Left ventricle myocardium superior (tissue), 1 donor: ENCODE measurements at places on chromosomes 6 and 20.
A peak's percentile ranks its signal among the peaks of the same experiment; 100 is the strongest.

GRCh38 chr6:29294499-29294914, 7.0 kb upstream of the OR14J1 start:
- no peak for DNase-seq

GRCh38 chr6:37202788-37203491, 33.0 kb downstream of the PIM1 start:
- no peak for DNase-seq

GRCh38 chr6:17469006-17469832, 75.8 kb downstream of the CAP2 start:
- DNase-seq: no peak

DNA sequence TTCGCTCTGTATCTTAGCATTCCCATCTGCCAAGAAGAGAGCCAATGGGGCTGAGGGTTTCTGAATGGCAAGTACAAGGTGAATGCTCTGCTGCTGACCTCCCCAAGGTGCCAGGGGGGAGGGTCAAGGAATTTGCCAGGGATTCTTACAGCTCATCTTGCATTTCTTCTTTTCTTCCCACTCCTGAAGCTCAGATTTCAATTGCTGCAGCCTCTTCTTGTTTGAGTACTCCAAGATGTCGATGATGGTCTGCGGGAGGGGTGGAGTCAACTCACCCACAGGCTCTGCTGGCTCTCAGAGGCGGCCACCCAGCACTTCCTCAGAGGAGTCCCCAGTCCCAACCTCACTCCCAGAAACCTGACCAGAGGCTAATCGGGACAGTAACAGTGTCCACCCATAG, 12.4 kb downstream of the C20orf96 start:
- DNase-seq: no peak

GRCh38 chr6:105833959-105834947, 251.9 kb upstream of the PRDM1 start:
- DNase-seq: no peak

DNA sequence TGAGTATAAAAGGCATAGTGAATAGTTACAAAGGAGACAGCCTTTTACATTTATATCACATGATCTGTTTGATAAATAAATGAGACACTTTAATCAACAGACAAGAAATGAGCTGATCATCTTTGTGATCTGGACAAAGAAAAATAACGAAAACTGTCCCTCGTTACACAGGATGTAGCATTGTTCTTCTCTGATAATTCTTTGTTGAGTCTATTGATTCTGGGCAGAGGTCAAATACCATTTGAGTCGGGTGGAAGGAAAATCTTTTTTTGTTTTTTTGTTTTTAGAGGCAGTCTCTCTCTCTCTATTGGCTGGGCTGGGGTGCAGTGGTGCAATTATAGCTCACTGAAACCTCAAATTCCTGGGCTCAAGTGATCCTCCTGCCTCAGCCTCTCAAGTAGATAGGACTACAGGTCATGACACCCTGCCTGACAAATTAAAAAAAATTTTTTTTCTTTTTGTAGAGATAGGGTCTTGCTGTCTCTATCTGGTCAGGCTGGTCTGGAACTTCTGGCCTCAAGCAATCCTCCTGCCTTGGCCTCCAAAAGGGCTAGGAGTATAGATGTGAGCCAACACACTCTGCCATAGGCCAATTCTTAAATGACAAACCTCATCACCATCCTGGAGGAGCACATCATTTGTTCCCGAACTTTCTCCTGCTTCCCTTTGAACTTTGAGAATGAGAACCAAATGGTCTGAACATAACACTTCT, 41.8 kb downstream of the CCDC170 start:
- no peak for DNase-seq

DNA sequence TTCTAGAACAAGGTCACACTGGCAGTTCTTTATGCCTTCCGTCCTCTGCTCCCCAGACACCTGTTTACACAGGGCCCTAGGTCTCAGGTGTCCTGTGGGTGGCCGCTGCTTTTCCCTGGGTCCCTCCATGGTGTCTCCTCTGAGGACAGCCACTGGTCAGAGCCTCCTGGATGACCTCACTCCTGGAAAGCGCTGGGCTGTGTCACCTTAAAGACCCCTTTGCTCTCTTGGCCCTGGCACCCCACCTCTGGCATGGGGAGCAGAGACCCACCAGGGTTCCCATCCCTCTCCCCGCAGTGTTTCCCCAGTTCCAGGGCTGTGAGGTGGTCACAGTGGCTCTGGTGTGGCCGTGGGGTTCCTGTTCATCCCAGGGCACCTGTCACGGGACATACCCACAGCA, 33.9 kb downstream of the NTSR1 start:
- no peak for DNase-seq

- DNase-seq: no peak
Observed at GRCh38 chr6:105488516-105489215, 85.8 kb upstream of the PREP start.

GRCh38 chr6:74598462-74599393, 607.1 kb downstream of the COL12A1 start:
- no peak for DNase-seq

DNA sequence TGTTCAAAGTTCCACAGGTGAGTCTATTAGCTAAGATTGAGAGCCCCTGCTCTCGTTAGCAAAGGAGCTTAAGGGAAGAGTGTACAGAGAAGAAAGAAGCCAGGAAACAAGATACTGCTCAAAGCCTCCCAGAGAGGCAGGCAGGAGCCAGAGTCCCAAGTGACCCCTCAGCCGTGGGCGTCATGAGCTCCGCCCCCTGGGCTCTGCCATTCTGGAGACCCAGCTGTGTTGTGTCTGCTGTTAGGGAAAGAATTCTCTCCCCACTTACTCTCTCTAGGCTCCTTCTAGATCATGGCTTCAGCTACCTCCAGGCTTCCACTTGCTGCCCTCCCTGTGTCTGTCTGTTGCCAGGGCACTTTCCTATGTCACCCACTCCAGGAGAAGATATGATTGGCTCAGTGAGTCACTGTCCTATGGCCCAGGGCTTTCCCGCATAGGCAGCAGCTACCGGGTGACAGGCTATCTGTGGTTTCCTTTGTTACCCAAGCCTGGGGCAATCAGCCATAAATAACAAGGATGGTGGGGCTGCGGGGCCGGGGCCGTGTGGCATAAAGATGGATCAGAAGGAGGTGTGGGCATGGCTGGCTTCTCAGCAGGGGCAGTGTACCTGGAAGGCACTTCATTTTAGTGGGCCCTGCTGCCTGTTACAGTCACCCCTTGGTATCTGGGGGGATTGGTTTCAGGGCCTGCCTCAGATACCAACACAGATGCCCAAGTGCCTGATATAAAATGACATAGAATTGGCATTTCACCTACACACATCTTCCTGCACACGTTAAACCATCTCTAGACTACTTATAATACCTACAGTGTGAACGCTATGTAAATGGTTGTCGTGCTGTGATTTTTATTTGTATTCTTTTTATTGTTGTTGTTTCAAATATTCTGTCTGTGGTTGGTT, 118.9 kb downstream of the ARMC2 start:
- DNase-seq: peak; percentile 68

DNA sequence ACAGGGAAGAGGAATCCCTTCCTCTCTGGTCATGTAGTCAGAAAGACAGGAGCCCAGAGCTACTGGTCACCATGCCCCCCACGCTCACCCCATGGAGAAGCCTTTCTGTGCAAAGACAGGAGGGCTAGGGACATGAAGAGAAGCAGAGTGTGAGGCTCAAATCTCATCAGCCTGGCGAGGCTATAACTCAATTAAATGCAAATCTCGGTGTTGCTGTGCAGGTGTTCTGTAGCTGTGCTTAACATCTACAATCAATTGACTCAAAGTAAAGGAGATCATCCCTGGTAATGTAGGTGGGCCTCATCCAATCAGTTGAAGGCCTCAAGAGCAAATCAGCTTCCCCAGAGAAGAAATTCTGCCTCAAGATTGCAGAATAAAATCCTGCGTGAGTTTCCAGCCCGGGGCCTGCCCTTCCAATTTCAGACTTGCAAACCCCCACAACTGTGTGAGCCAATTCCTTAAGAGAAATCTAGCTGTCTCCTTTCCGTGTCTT, 64.4 kb downstream of the CHMP4B start:
- no peak for DNase-seq

- DNase-seq: no peak
Observed at GRCh38 chr20:62688083-62688482, 20.6 kb upstream of the NTSR1 start.

DNA sequence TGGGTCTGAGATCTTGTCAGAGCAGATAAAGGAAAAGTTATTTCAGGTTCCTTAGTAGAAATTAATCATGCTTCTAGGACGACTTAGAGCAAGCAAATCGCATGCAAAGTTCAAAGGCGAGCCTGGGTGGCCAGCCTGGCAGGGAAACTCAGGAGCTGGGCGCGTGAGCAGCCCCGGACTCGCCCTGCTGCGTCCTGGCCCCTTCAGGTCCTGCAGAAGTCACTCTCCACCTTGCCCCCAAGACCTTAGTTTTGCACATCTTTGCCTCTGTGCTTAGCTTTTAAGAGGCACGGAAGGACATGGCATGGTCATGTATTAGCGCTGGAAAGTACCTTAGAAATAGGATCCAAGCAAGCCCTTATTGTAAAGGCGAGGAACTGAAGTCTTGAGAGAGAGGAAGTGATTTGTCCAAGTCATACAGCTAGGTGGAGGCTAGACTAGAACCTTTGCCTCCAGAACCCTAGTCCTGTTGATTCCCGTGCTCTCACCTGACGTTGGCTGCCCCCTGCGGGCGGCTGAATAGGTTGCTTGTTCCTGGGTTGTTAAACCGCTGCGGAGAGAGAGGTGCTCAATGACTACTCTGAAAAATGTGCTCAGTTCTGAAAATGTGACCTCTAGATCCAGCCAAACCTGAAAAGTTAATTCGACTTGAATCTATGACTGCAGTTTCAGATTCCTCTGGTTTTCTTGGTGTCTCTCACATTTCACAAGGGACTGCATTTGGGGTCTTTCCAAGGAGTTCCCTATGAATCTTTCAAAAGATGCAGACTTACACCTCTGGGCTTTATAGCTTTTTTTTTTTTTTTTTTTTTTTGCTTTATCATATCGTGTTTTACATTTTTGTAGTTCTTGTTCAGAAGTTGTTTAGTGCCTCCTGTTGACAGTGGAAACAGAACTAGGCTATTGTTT, 2.7 kb downstream of the MYB start:
- DNase-seq: peak; percentile 47

DNA sequence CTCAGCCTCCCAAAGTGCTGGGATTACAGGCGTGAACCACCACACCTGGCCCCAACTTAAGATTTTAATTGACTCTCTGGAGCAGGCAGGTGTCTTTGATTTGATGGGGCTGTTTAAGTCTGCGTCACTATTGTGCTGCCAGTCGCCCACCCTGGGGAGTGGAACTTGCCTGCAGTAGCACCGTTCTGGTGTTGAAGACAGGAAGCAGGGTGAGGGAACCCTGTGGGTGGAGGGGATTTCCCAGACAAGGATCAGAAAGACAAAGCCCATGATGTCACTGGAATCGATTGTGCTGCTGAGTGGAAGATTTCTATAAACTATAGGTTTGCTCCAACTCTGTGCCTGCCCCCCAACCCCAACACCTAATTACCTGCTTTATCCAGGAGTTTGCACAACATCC, 11.0 kb downstream of the ALDH8A1 start:
- no peak for DNase-seq

DNA sequence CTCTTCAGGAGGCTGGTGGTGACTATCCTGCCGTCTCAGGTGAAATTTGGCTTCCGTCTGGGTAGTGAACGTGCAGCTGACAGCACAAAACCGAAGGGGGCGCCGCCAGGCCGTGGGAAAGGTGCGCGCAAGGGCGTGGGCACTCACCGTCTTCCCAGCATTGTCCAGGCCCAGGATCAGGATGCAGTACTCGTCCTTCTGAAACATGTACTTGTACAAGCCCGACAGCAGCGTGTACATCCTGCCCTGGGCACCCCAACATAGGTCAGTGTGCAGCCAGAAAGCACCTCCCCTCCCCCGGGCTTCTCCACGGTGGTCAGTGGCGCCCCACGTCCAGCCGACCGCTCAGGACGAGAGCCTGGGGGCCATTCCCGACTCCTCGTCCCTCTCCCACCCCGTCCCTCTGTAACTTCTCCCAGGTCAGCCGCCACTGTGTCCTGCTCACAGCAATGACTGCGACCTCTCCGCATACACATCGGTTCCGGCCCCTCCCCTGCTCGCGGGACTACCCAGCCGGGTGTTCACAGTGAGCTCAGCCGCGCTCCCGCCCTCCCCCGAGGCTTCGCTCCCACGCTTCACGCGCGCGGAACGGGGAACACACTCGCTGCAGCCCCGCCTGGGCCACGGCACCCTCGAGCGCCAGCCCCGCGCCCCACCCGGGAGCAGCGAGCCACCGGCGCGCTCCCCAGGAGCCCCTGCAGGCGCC, 771 bp downstream of the ARFRP1 start:
- peak; percentile 56 for DNase-seq

DNA sequence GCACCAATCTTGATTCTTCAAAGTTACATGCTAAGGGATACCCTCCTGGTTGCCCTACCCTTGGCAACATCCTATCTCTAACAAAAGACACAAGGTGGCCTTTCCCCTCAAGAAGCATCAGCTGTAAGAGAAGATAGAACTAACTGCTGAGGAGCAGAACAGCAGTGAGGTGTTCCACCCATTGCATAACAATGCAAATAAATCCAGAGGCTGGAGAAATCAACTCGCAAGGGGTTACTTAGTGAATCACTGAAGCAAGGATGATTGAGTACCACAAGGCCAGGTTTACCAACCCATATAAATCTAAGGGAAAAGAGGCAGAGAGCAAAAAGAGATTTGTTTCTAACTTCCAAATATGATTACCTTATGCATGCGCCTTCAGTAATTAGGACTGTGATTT, 36.7 kb downstream of the F13A1 start:
- DNase-seq: no peak

DNA sequence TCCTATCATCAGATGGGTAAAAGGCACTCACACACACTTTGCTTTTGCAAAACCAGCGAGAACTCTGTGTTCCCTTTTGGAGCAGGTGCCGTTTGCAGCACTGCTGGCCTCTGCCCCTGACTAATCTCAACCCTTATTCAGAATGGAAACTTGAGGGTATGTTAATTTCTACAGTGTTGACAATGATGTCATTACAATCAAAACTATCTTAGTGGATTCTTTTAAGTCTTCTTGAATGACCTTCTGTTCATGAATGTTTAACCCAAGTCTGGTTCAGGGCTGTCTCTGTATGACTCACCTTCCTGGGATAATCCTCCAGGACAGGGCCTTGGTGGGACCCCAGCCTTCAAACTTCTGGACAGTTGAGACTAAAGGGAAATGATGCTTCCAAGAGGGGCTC, 197.9 kb downstream of the CDH4 start:
- no peak for DNase-seq

- no peak for DNase-seq
Observed at GRCh38 chr6:166440729-166441128, 58.0 kb upstream of the MPC1 start.

GRCh38 chr6:73738367-73739028, 42.5 kb downstream of the CD109 start:
- DNase-seq: no peak

GRCh38 chr6:22067122-22067521, 229.7 kb downstream of the PRL start:
- DNase-seq: no peak

- DNase-seq: no peak
Observed at GRCh38 chr6:133187657-133188453, 53.3 kb upstream of the EYA4 start.

GRCh38 chr20:25294459-25295385, 46.8 kb downstream of the PYGB start:
- DNase-seq: peak; percentile 63

- DNase-seq: peak; percentile 88
Observed at GRCh38 chr20:57395111-57395966, 4.1 kb downstream of the RBM38 start.
